ENCODE measurements at places on chromosomes 6 and 20.
A peak's percentile ranks its signal among the peaks of the same experiment; 100 is the strongest.

- DNase-seq = no peak
These were observed 9.9 kb downstream of the NRN1 start for GRCh38 chr6:5996714-5997419.

GRCh38 chr20:47810721-47811347, 25.6 kb upstream of the SULF2 start:
- no peak for DNase-seq

DNA sequence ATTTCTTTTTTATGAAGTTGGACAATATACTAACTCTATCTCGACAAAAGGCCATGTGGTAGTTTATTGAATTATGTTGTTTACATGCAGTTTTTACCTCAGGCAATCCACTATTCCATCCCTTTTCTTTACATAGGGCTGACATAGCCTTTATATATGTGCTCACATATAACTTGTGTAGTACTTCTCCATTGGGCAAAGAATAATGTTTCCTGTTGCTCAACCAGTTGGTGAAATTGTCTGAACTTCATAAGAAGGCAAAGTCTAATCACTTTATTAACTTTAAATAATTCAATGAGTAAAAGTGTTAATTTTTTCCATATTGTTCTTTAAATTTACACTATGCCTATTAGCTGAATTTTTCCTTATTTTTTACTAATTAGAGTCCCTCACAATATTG, 1272.1 kb downstream of the EPHA7 start:
- no peak for DNase-seq

- DNase-seq = no peak
These were observed 39.4 kb upstream of the MYLIP start for GRCh38 chr6:16089232-16090062.

GRCh38 chr6:109284675-109285074, 97.6 kb downstream of the CD164 start:
- no peak for DNase-seq

- no peak for DNase-seq
These were observed 123.4 kb downstream of the TASP1 start for GRCh38 chr20:13515291-13515690.

DNA sequence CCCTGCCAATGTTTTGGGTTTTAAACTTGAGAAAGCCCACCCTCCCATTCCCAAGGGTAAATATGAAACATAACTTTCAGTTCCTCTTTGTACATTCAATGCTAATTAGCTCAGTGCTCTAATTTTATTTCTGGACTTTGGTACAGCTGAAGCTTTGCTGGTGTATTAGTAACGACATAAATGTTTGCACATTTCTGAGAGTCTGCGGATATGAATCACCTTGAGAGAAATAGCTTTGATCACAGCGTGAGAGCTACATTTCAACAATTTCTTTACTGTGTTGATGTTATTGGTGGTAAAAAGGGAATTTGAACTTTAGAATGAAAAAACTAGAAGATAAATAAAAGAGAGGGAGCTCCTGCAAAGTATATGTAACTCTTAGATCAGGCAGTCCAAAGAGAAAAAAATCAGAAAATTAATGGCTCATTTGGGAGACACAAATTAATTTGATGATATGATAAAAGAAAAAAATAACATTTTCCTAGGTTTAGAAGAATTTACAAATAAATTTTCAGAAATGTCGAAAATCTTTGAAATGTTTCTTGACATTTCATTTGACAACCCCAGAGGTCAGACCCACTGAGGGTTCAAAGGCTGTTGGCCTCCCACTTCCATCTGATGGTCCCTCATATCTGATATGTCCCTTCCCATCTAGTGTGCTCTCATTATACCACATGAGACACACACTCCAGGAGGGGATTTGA, 38.5 kb upstream of the CAP2 start:
- no peak for DNase-seq

GRCh38 chr6:114431641-114432040, 88.8 kb upstream of the HS3ST5 start:
- DNase-seq = no peak

GRCh38 chr6:151452750-151453427, 963 bp upstream of the RMND1 start:
- DNase-seq = no peak

GRCh38 chr6:52787917-52788316, 15.7 kb downstream of the GSTA1 start:
- no peak for DNase-seq

GRCh38 chr6:161696801-161697200, 422.9 kb upstream of the AGPAT4 start:
- DNase-seq = no peak

- no peak for DNase-seq
These were observed 353.6 kb upstream of the RUNX2 start for GRCh38 chr6:44974511-44974910.

- no peak for DNase-seq
These were observed 305.8 kb upstream of the RSPO3 start for GRCh38 chr6:126812651-126813050.

DNA sequence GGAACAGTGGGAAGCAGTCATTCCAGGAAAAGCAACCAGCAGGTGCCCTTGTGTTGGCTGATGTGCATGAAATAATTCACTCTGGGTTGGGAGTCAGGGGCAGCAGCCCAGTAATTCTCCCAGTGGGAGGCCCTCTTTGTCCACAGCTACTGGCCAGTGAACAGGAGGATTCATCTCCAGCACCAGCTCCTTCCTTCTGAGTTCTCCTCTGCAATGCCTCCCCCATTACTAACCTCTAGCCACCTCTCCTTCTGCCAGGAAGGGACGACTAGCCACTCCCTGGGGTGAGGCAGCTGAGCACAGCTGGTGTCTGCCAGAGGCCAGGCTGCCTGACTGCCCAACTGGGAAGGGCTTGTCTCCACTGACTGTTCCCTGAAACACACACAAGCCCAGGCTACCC, 12.5 kb upstream of the R3HDML start:
- no peak for DNase-seq

DNA sequence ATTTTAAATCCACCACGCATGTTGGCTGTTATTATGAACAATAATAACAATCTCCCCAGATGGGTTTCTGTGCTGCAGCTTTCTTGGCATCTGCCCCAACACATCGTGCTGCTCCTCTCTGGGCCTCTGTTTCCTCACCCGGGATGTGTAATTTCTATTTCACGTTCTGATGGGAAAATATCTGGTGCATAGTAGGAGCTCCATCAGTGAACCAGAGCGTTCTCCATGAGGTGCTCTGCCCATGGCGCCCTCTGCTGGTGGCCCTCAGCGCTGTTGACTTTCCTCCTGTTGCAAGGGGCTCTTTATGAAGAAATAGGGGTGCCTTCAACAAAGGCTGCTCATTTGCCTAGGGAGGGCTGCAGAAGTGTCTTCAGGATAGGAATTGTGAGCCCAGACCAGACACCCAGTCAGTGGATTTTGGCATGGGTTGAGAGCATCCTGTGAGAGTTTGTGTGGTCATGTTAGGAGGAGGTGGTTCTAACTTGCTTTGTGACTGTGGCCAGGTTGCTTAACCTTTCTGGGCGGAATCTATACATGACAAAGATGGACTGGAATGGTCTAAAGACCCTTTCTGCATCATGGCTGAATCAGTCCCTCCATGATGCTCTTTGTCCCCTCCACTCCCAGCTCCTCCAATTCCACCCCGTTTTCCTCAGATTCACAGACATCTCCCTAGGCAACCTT, 8.1 kb downstream of the SCRT2 start:
- peak; percentile 69 for DNase-seq

GRCh38 chr6:40408786-40409542, 178.2 kb downstream of the LRFN2 start:
- no peak for DNase-seq

- no peak for DNase-seq
These were observed 42.9 kb downstream of the LINC00237 start for GRCh38 chr20:21063276-21063675.

GRCh38 chr6:126048635-126049034, 62.3 kb downstream of the TRMT11 start:
- no peak for DNase-seq

- DNase-seq = no peak
These were observed 189.3 kb downstream of the PREX1 start for GRCh38 chr20:48638546-48638945.

- peak; percentile 18 for DNase-seq
These were observed 193.1 kb downstream of the DOK5 start for GRCh38 chr20:54668271-54669039.

DNA sequence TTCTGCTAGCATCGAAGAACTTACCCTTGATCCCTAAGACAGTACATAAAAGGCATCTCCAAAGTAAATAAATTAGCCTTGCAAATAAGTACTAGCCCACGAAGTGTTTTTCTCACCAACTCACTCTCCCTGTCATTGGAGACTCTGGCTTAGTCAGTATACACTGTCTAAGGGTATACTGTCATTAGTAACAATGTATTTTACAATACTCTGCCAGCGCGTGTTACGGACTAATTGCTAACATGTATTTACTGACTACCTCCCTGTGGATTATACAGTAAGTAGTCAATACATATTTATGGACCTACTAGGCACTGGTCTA, 72.1 kb downstream of the NFATC2 start:
- DNase-seq = no peak

DNA sequence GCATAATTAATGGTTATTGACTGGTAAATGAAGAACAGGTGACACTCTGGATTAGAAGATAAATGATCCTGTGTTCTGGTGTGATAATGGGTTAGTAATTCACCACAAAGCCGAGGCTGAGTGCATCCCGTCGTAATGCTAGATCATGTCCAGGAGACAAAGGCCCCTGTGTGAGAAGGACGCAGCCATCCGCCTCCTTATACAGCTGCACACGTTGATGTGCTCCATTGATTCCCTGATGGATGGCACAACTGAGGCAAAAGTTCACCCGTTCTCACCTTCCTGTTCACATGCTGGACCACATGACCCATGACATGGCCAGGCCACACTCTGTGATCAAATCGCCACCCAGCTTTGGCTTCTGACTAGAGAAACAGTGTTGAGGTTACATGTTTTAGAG, 136.1 kb downstream of the FOXC1 start:
- no peak for DNase-seq

- DNase-seq = no peak
These were observed 67.1 kb downstream of the EPB41L2 start for GRCh38 chr6:130995783-130996447.

DNA sequence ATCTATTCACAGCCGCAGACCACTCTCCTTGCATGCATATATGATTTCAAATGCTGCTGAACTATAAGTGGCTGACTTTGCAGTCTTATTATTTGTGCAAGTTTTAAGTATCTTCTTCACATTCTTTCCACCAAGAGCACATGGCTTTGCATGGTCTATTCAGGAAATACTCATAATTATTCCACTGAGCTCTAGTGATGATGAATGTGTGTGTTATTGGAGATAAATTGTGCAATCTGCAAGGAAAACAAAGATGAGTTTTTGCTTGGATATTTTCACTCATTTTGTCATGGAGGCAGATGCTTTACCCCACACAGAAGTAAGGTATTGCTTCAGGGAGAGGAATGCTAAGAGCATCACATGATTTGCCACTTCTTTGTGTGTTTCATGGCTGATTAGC, 764.6 kb downstream of the TBC1D32 start:
- DNase-seq = no peak

- no peak for DNase-seq
These were observed 3.5 kb upstream of the LAMP5 start for GRCh38 chr20:9510911-9511310.

GRCh38 chr6:66149132-66149531, 442.1 kb upstream of the EYS start:
- DNase-seq = no peak

DNA sequence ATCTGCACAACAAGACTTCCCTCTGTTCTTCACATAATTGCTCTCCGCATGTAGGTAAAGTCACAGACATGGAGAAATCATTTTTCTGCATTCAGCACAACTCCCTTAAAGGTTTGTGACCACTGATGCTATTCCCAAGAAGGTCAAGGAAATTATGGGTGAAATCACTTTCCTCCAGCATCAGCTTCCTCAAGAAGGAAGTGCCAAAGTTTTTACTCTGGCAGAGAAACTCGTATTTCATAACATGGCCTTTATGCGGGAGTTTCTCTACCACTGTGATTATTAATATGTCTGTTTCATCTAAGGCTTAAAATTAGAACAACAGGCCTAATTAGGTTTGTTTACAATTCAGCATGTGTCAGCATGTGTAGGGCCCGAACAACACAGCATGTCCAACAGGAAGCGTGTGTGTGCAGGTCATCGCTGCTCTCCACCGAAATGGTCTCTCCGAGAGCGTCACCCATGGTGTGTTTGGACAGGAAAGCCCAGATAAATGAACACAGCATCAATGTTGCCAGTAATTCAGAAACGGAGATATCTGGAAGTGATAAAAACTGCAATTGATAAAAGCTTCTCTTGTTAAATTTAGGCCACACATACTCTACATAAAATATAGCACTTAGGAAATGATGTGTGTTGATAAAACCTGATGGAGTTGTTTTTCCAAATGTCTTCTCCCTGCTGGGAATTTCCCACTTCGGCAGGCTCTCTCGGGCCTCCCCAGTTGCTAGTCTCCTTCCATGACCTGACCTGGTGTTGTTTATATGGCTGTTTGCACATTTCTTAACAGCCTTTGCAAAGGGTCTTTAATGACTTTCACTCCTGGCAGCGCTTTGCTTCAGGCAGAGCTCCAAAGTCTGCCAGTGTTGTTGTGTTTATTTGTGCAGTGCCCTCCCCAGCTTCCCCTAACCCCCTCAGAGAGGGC, 265.1 kb upstream of the CEP162 start:
- DNase-seq = no peak

- DNase-seq = no peak
These were observed 120.1 kb downstream of the SYCP2 start for GRCh38 chr20:59813126-59813947.

GRCh38 chr6:156485150-156485549, 292.0 kb upstream of the ARID1B start:
- DNase-seq = no peak

GRCh38 chr6:35586542-35586941, 73.8 kb upstream of the TULP1 start:
- DNase-seq = no peak

GRCh38 chr6:130368576-130368975, 2.8 kb downstream of the TMEM200A start:
- no peak for DNase-seq

DNA sequence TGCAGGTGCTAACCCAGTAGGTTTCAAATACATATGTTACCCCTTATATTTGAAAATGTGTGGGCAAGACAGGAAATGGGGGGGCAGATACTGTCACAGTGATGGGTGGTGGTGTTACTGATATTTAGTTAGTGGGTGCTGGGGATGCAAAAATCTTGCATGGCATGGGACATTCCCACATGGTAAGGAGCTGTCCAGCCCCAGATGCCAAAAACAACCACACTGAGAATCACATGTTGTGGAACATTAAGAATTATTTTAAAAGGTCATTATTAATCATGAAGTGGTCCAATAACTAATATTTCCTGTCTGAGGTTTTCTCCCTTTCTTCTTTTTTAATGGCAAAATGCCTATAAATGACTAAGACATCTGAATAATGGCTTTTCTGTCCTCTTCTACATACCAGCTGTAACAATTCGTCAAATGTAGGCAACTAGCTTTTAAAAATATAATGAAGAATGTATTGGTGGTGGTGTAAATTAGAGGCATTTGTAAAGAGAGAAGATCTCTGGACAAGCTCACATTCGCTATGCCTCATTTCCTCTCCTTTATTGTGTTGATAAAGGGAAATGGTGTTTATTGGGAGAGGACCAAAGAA, 57.3 kb upstream of the SLC35B3 start:
- DNase-seq = no peak

- DNase-seq = no peak
These were observed 54.9 kb upstream of the PDE10A start for GRCh38 chr6:165717732-165718465.

Data from activated CD8-positive, alpha-beta memory T cell treated with anti-CD3 and anti-CD28 coated beads, Interleukin-2, amount 50 U/mL, for 4 hours (primary cell).